ENCODE measurements at places on chromosomes 16 and 17.

DNA sequence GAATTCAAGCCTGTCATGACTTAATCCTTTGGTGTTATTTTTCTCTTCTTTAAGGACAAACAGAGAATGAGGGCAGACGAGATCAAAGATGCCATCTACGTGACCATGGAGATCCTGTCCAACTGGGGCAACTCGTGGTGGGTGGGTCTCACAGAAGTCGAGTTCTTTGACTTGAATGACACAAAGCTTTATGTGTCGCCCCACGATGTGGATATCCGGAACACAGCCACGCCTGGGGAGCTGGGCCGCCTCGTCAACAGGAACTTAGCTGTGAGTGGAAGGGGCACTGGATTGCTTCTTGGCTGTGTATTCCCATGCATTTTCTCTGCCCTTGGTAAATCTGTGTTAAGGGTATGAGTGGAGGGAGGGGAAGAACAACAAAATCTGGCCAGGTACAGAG, 158.7 kb downstream of the KATNIP start:
- DNase-seq, result no peak
- no peak overlapping the region for H3K4me3 ChIP-seq
- H3K27ac ChIP-seq, result no peak overlapping the region
- no peaks in the 10 kb centered on the region for H3K36me3 ChIP-seq

- H3K4me1 ChIP-seq, result peaks cover 7% of the 10 kb centered on the region
- no peaks in the 10 kb centered on the region for H3K27me3 ChIP-seq
- no peaks in the 10 kb centered on the region for H3K36me3 ChIP-seq
- H3K4me3 ChIP-seq, result no peak overlapping the region
- peak; percentile 72 for DNase-seq
Measured at GRCh38 chr17:19703828-19704613, 12.4 kb downstream of the SLC47A2 start.

DNA sequence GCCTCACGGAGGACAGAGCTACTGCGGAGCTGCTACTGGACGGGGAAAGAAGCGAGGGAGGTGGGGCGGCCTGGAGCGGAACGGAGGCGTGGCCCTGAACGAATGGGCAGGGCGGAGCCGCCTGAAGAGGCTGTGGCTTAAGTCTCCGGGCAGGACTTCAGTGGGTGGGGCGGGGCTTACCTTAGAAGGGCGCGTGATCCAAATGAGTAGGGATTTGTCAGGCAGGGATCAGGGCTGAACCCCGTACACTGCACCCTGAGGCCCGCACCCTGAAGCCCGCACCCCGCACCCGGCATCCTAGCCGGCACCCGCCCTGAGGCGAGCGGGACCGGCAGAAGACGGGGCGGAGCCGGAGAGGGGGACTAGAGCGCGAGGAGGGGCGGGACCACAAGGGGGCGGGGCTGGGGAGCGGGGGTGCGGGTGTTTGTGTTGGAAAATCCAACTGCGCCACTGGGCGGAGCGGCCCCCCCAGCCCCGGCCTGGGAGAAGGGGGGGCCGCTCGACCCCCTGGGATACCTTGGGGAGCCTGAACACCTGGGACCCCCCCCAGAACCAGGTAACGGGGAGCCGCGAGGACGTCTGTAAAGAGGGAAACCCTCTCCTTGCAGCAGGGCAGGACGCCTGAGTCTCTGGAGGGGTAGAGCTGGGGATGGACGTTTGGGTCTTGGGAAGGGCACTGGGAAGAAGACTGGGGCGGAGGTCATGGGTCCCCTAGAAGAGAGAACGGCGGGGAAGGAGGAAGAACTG, at the start of gene KDM6B:
KDM6B (plus strand) TSS at position 423 of the 747 bp plus-strand sequence. CDS start 11,338 bp downstream, outside the sequence.
- H3K27ac ChIP-seq, result peak within 1 kb of the TSS; percentile 72
- H3K27me3 ChIP-seq, result no peaks in the 10 kb centered on the region

- H3K36me3 ChIP-seq, result no peaks in the 10 kb centered on the region
- no peak overlapping the region for H3K4me3 ChIP-seq
- H3K4me1 ChIP-seq, result peaks cover 4% of the 10 kb centered on the region
- no peaks in the 10 kb centered on the region for H3K27me3 ChIP-seq
Measured at GRCh38 chr17:12388226-12388625, 277.5 kb upstream of the MYOCD start.

DNA sequence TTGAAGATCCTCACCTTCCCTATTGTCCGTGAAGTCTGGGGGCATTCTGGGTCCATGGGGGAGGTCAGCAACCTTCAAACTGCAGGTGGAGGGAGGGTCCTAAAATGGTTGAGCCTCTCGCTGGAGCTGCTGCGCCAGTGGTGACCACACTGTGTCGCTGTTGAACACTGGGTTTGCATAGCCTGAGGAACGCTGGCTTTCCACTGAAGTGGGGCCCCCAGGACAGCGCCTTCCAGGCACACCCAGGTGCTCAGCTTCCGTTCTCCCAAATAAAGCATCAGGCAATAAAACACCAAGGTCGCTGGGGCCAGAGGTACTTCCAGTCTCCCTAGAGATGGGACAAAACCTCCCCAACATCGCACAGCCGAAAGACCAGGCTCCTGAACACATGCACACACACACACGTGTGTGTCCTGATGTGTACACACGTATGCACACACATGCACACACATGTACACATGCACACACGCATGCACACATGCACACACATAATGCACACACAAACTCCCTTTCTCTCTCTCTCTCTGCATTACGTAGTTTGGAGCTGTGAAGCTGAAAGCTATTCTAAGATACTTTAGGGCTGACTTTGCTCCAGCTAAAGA, 120.6 kb downstream of the IRF8 start:
- H3K27ac ChIP-seq, result no peak overlapping the region
- no peaks in the 10 kb centered on the region for H3K27me3 ChIP-seq

DNA sequence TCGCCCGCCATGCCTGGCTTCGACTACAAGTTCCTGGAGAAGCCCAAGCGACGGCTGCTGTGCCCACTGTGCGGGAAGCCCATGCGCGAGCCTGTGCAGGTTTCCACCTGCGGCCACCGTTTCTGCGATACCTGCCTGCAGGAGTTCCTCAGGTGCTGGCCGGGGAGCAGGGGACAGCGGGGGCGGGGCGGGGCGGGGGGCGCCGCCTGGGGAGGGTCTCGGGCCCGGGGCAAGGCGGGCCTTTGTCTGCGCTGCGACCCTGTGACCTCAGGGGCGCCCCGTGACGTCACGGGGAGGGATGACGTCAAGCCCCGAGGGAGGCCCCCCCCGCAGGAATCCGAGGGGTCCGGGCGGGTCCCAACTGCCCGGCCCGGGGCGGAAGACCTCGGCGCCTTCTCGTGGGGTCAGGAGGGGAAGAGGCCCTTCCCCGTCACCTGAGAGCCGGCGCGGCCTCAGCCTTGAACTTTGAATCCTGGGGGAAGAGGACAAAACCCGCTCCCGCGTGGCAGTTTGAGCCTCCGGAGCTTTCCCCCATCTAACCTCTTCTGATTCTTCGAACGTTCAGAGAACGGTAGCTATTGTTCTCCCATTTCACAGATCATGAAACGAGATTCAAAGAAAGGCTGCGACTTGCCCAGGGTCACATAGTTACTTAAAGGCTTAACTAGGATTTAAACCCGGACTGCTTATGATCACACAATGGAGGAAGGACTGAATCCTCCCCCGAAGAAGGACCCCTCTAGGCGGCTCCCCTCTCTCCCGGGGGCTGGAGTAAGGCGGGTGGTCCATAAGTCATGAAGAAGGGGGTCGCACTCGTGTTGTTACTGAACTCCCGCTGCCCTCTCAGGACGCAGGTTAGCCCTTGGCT, 527 bp downstream of the TRAF4 start:
- peak overlapping the region; percentile 96 for H3K4me3 ChIP-seq
- H3K27ac ChIP-seq, result peak overlapping the region; percentile 98
- peaks cover 11% of the 10 kb centered on the region for H3K4me1 ChIP-seq
- H3K36me3 ChIP-seq, result peaks cover 23% of the 10 kb centered on the region
- DNase-seq, result peak; percentile 91

- no peak overlapping the region for H3K27ac ChIP-seq
- no peaks in the 10 kb centered on the region for H3K27me3 ChIP-seq
- no peak for DNase-seq
Measured at GRCh38 chr16:86212706-86213436, 297.5 kb upstream of the FOXF1 start.

DNA sequence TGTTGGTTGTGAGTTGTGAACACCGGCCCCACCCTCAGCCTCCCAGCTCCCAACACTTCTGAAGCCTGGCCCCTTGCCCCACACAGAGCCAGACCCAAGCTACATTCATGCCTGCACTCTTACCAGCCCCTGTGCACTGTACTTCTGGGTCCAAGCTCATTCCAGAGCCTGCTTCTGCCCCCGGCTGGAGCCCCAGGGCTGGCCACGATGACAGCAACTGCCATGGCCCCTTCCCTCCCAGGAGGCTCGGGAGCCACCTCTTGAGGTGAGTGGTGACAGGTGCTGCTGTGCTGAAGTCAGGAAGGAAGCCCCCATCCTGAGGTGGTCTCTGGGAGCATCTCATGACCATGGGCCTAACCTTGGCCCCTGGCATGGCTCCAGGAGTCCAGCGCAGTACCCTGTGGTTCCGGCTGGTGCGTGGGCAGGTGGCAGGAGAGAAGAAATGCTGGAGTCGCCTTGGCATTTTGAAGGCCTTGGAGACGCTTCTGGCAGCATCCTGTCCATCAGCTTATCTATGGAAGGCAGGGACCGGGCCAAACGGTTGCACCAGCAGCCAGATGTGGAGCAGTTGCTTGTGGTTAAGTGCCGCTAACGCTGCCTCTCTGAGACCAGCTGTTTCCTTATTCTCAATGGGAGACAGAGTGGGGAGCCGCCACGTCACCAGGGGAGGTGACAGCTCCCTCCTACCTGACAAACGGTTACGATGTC, 3.9 kb upstream of the CDT1 start:
- no peak overlapping the region for H3K27ac ChIP-seq
- no peaks in the 10 kb centered on the region for H3K27me3 ChIP-seq
- no peaks in the 10 kb centered on the region for H3K36me3 ChIP-seq
- no peak overlapping the region for H3K4me3 ChIP-seq
- no peak for DNase-seq
- no peaks in the 10 kb centered on the region for H3K4me1 ChIP-seq

- H3K27ac ChIP-seq, result no peak overlapping the region
- H3K27me3 ChIP-seq, result no peaks in the 10 kb centered on the region
- no peak for DNase-seq
- no peak overlapping the region for H3K4me3 ChIP-seq
- H3K36me3 ChIP-seq, result no peaks in the 10 kb centered on the region
Measured at GRCh38 chr17:32870969-32871368, 6.0 kb downstream of the MYO1D start.

DNA sequence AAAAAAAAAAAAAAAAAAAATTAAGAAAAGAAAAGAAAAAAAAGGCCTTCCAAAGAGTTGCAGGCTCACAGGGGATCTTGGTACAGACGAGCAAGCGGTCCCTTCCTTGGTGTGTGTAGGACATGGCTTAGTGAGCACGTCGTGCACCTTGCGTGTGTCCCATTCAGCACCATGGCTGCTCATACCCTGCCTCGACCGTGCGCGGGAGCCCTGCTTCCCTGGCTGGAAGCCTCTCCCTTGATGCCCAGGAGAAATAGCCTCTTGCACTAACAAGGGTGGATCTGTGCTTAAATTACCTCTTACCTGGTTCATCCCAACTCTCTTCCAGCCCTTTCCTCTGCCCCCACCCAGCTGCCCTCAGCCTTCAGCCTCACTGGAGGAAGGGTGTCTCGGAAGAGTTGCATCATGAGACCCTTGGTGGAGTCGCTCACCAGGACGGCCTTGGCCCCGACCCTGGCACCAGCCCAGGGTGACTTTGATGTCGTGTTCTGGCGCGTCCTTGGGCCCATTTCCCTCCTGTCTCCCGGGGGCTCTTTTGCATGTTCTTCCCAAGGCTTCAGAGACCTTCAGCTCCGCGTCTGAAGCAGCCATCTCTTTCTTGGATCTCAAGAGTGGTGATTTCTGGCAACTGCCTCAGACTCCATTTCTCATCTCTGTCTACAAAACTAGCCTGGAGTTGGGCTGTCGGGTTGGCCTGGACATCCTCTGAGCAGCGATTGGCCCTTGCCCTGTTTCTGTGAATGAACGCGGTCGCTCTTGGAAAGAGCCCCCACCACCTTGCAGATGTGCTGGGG, 127.2 kb downstream of the CMIP start:
- peaks cover 4% of the 10 kb centered on the region for H3K4me1 ChIP-seq
- no peak overlapping the region for H3K27ac ChIP-seq
- H3K4me3 ChIP-seq, result no peak overlapping the region
- DNase-seq, result no peak
- H3K36me3 ChIP-seq, result no peaks in the 10 kb centered on the region
- no peaks in the 10 kb centered on the region for H3K27me3 ChIP-seq

GRCh38 chr17:21814776-21815175, 122.5 kb downstream of the KCNJ18 start:
- no peaks in the 10 kb centered on the region for H3K36me3 ChIP-seq
- H3K4me3 ChIP-seq, result no peak overlapping the region
- DNase-seq, result no peak
- H3K27me3 ChIP-seq, result no peaks in the 10 kb centered on the region
- H3K27ac ChIP-seq, result no peak overlapping the region

GRCh38 chr17:81295676-81296381, 722 bp upstream of the SLC38A10 start:
- peak; percentile 87 for DNase-seq
- H3K27me3 ChIP-seq, result no peaks in the 10 kb centered on the region
- peak overlapping the region; percentile 88 for H3K4me3 ChIP-seq
- H3K27ac ChIP-seq, result no peak overlapping the region

DNA sequence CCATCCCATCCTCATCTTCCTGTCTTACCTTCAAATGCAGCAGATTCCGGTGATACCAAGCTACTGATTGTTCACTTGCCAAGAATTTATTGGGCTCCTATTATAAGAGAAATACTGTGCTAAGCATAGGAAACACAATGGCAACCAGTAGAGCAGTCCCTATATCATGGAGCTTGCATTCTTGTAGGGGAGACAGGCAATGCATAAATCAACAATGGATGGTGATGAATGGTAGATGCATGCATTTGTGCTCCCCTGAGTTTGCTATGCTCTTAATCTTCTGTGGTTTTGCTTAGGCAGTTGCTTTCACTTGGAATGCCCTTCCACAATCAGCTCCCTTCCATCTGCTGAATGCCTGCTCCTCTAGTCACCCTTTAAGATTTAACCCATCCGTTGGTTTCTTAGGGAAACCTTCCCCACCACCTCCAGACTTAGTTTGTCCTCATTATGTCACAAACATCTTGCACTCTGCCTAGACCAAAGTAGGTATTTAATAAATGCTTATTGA, 200.2 kb upstream of the TOX3 start:
- H3K4me1 ChIP-seq, result no peaks in the 10 kb centered on the region
- H3K27ac ChIP-seq, result no peak overlapping the region
- no peak overlapping the region for H3K4me3 ChIP-seq
- no peaks in the 10 kb centered on the region for H3K27me3 ChIP-seq
- no peaks in the 10 kb centered on the region for H3K36me3 ChIP-seq

GRCh38 chr17:17783825-17784656, 52.7 kb downstream of the SREBF1 start:
- no peak overlapping the region for H3K4me3 ChIP-seq
- H3K4me1 ChIP-seq, result peaks cover 8% of the 10 kb centered on the region
- no peaks in the 10 kb centered on the region for H3K36me3 ChIP-seq
- peak; percentile 66 for DNase-seq
